ENCODE measurements at places on chromosomes 5 and 9.

DNA sequence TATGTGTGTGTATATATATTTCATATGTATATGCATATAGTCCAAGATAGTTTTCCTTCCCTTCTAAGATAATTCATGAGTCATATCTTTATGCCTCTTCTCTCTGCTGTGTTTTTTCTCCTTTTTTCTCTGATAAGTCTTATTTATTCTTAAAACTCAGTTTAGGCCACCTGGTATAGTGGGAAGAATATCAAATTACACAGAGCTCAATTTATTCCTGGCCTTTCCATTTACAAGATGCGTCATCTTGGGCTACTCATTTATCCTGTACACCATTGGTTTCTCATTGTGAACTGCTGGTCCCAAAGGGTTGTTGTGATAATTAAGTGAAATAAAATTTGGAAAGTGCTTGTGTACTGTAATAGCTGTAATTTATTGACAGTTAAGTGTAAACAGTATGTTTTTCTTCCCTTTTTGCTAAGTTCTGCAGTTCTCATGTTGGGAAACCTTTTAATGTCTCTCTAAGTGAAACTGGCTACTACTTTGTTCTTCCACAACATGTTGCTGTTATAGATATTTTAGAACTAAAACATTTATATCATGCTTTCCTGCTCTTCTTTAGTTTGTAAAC is 19.4 kb downstream of the CCDC171 start:
- no peak for DNase-seq

DNA sequence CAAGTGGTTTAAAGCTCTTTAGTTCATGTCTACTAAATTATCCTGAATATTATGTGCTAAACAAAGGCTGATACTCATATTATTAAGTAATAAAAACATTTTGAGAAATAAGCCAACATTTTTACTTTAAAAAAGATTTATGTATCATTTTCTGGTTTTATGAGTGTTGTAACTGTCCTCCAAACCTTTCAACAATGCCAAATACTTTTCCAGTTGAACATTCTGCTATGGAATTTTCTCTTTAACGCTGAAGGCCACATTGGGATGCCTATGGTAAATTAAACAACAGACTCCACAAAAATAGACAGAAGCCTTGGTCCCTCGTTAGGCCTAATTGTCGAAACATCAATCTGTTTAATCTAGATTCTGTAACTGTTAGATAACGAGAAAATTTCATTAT is 131.3 kb downstream of the GLIS3 start:
- no peak for DNase-seq

GRCh38 chr5:77797136-77797535 is 21.0 kb upstream of the TBCA start:
- DNase-seq = no peak

- DNase-seq = no peak
These were observed 40.8 kb upstream of the LARP1 start for GRCh38 chr5:154714266-154714986.

DNA sequence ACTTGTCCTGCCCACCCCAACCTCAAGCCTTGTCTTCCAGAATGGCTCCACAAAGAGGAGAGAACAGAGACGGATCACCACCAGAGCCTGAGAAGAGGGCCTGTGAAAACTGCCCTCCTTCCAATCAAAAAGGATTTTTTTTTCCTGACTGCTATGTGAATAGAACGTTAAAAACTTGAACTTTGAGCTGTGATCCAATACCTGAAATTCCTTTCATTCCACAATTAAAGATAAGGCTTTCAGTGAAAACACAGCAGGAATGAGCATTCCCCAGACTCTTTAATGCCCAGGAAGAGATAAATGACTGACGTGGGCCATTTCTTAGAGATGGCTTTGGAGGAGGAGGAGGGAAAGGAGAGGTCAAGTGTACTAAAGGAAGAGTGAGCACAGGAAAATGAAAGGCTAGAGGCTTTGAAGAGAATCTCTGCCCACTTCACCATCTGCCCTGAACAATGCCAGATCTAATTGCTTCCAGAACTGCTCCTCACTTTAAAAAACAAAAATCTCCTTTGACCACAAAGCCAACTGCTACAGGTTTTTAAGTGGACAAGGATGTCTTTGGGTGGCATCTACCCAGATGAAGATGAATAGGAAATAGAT is 177.9 kb upstream of the MAP3K1 start:
- DNase-seq = no peak

DNA sequence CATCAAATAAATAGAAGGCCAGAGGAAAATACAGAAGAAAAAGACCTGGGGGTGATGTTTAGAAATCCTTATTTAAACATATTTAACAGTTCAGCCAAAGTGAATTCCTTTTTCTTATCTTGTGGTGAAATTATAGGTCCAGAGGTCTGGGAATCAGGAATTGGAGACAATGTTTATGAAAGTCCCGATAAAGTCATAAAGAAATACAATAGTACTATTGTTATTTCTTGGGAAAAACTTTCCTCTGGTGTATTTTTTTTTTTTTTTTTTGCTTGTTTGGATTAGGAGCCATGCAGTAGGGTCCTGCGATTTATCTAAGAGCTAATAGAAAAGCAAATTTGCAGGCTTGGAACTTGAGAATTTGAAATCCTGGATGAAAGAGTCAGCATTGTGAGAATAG is 426 bp downstream of the C7 start:
- DNase-seq = no peak

DNA sequence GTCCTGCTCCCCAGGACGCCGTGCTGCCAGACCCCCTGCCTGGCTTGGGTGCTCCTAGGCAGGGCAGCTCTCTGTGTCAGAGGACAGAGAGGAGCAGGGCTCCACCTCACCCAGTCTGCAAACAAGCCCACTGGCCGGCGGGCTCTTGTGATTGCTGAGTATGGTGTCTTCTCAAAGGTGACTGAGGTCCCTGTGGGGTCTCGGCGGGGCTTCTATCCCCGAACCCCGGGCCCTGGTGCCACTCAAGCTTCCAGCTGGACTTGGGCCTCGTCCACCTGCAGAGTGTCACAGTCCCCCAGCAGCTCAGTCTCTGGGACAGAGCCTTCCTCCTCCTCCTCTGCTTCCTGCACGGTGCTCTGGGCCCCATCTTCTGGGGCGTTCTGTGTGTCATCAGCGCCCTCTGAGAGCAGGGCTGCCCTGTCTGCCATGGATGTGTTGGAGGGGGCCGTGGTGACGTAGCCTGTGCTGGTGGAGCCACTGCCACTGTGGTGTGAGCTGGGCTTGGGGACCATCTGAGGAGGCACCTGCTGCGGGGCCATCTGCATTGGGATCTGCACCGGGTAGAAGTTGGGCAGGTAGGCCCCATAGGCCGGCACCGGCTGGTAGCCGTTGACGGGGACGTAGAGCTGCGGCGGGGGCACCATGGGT is 226.5 kb downstream of the ROR2 start:
- DNase-seq = no peak

GRCh38 chr9:80561526-80561925 is 989.8 kb downstream of the TLE4 start:
- DNase-seq = no peak

GRCh38 chr5:174316326-174316725 is 270.8 kb downstream of the NSG2 start:
- no peak for DNase-seq

DNA sequence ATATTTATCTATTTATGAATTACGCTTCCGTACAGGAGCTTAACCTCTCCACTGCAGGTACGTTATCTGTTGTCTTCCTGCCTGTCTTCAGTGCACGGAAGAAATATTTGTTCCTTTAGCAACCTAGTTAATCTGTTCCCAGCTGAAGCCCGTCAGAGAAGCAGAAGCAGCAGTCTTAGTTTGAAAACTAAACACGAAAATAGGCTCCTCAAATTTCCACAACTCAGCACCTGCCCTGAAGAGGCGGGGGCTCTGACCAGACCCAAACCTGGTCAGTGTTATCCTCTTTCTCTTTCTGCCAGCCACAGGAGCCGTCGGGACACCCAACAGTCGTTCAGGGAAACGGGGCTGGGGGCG is 462 bp downstream of the NUDCD2 start:
- no peak for DNase-seq

GRCh38 chr9:64773491-64773931 is 511.5 kb downstream of the FOXD4L5 start:
- no peak for DNase-seq

DNA sequence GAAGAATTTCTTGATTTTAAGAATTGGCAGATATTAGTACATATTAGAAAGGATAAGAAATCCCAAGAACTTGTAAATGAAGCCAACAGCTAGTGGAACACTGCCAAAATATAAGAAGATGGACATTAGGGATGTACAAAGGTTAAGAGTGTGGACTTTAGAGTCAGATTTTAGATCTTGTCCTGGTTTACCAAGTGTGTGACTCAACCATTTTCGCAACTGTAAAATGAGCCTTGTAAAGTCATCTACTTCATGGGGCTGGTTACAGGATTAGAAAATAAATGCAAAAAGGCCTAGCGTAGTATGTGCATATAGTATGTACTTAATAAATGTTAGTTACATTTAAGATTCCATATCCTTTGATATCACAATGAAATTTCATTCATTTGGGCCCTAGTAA is 260.0 kb downstream of the RAB3C start:
- no peak for DNase-seq

- no peak for DNase-seq
These were observed 1.4 kb downstream of the PTGR1 start for GRCh38 chr9:111597852-111598732.

DNA sequence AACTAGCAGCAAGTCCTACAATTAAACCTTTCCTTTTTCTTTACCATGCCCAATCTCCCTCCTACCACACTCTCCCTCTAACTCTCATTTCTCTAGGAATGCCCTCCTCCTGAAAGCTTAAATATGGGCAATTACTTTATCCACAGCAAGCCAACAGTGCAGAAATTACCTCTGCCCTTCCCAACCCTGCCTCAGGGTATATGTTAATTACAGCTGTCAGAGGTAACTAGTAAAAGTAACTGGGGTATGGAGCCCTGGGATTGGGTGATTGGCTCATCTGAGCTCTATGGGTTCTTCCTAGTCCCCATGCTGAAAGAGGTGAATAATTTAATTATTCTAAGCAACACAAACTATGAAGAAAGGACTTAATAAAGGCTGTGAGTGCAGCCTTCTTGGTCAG is 478.9 kb upstream of the NMUR2 start:
- DNase-seq = no peak

- DNase-seq = no peak
These were observed 1819.8 kb downstream of the MAT2B start for GRCh38 chr5:165325221-165325620.

DNA sequence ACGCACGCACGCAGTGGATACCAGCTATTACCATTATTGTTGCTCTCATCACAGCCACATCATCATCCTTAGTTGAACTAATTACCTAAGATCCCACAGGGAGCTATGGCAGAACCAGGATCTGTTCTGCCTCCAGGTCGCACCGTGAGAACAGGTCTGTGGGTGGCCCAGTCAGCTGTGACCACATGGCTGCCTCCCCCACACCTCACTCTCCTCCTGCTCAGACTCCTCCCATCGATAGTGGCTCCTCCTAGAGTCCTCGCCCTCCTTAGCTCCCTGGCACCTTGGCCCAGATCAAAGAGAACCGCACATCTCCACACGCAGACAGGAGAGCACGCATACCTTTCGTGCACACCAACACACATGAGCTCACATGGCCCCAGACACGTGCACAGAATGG is 32.4 kb upstream of the RPL26L1 start:
- DNase-seq = no peak

DNA sequence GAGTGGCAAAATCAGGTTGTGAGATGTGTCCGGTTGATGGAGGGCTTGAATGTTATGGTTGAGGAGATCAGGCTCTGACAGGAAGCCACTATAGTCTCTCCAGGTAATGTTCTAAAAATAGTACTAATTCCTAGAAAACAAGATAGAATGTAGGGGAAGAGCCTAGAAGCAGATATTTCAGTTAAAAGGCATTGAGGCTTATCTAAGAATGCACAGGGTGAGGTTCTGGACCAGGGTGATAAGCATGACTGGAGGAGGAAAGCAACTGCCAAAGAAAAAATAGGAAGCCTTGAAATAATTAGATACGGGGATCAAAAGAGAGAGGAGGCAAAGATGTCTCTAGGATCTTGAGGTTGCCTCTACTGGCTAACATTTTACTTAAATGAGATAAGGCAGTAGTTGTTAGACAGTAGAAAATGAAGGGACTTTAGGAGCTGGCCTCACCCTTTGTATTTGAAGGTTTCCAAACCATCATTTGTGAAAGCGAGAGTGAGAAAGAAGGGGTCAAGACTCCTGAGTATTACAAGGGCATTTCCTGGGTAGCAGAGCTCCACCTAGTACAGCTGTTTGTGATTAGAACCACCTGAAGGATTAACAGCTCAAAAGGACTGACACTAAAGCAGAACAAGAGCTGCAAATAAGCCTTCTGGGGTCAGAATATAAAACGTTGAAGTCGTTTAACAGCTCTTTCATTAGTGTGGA is 15.4 kb upstream of the ARL15 start:
- no peak for DNase-seq

DNA sequence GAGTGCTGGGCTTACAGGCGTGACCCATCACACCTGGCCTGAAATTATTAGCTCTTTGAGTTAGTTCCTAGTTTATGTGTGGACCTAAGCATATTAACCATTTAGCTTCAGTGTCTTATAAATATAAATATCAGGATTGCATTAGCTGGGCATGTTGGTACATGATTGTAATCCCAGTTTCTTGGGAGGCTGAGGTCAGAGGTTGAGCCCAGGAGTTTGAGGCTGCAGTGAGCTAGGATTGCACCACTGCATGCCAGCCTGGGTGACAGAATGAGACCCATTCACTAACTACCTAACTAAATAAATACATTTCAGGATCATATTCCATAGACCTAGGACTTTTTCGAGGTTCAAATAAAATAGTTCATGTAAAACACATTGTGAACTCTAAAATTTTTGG is 129.8 kb downstream of the VPS13A start:
- DNase-seq = no peak

DNA sequence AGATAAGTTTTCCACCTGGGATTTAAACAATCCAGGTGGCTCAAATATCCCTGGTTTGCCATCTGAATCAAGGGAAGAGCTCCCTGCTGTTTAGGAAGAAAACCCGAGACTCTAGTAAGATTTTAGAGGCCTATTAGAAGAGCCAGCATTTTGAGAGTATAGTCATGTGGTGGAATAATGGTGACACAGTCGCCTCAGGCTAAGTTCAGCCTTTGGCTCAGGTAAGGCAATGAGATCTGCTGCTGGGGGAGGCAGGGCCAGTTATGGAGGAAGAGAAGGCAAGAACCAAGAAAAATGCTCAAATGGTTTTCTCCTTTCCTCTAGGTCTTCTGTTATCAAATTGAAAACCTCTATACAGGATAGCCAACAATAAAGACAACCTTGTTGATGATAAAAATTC is 16.2 kb downstream of the RAD1 start:
- DNase-seq = no peak

GRCh38 chr9:137310189-137311052 is 8.3 kb upstream of the NRARP start:
- no peak for DNase-seq

GRCh38 chr5:180990882-180991242 is 2.2 kb downstream of the BTNL3 start:
- no peak for DNase-seq

- no peak for DNase-seq
These were observed 55.7 kb downstream of the NXNL2 start for GRCh38 chr9:88590558-88591146.

- no peak for DNase-seq
These were observed 5.5 kb downstream of the C5orf15 start for GRCh38 chr5:133962801-133963476.

- DNase-seq = no peak
These were observed 26.4 kb downstream of the TMOD1 start for GRCh38 chr9:97527626-97528528.

GRCh38 chr9:131406563-131407436 is 12.9 kb downstream of the PRRC2B start:
- no peak for DNase-seq

Measured in stimulated activated CD4-positive, alpha-beta T cell treated with anti-CD3 and anti-CD28 coated beads, Interleukin-1b, Interleukin-23, amount 100 ng/mL, for 24 hours (primary cell).